CD8-positive, alpha-beta memory T cell (primary cell): ENCODE measurements at places on chromosomes 3 and 15. TPM values are rescaled to one million over a fixed set of nuclear protein-coding genes. Genes with fewer than 3 reads are reported as not detected.

Gene CPN2
- total RNA-seq, result not detected

- H3K27me3 ChIP-seq, result no peaks in the 10 kb centered on the region
- no peaks in the 10 kb centered on the region for H3K36me3 ChIP-seq
- no peak overlapping the region for H3K27ac ChIP-seq
These were observed 295.1 kb downstream of the SHOX2 start for GRCh38 chr3:157810924-157811718.

Gene GNAT1
- total RNA-seq, result not detected

Gene SNRPN
- total RNA-seq, result 44.2 TPM

Gene IQGAP1
- total RNA-seq, result 173 TPM

GRCh38 chr3:186612721-186613636 is at the start of gene AHSG:
Gene AHSG, plus strand, starts transcription at chr3:186613060. Its CDS starts 82 bp downstream, at chr3:186613142.
- no peaks in the 10 kb centered on the region for H3K36me3 ChIP-seq
- no peak for DNase-seq
- H3K4me3 ChIP-seq, result no peak within 1 kb of the TSS
- H3K4me1 ChIP-seq, result peaks cover 13% of the 10 kb centered on the region

Gene ACVR2B
- total RNA-seq, result 5.5 TPM

Gene TNK2
- 71.4 TPM for total RNA-seq
